ENCODE measurements at places on chromosomes 16 and 17.

GRCh38 chr16:14600164-14600563 is 29.9 kb downstream of the PARN start:
- no peak for DNase-seq

- DNase-seq: no peak
Measured at GRCh38 chr16:72837846-72838585, 209.9 kb downstream of the ZFHX3 start.

- no peak for DNase-seq
Measured at GRCh38 chr16:23081675-23082119, 67.6 kb downstream of the USP31 start.

- DNase-seq: no peak
Measured at GRCh38 chr16:25097276-25097975, 14.1 kb upstream of the LCMT1 start.

DNA sequence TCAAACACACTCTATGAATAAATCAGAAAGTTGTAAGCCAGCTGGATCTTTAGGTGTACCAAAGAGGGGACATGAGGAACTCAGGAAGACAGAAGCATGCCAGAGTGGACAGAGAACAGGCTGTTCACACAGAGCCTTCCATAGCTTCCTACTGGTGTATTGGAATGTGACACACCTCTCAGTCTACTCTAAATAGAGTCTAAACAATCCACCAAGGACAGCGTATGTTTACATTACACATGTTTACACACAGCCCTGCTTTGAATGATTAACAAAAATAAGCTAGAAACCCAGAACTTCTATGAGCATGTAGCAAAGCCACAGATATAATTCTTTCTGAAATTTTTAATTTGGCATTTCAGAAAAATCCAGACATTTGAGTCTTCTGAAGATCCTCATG is 1279.0 kb upstream of the CDH8 start:
- no peak for DNase-seq

- DNase-seq: no peak
Measured at GRCh38 chr17:20236578-20237227, 227.5 kb downstream of the SPECC1 start.

DNA sequence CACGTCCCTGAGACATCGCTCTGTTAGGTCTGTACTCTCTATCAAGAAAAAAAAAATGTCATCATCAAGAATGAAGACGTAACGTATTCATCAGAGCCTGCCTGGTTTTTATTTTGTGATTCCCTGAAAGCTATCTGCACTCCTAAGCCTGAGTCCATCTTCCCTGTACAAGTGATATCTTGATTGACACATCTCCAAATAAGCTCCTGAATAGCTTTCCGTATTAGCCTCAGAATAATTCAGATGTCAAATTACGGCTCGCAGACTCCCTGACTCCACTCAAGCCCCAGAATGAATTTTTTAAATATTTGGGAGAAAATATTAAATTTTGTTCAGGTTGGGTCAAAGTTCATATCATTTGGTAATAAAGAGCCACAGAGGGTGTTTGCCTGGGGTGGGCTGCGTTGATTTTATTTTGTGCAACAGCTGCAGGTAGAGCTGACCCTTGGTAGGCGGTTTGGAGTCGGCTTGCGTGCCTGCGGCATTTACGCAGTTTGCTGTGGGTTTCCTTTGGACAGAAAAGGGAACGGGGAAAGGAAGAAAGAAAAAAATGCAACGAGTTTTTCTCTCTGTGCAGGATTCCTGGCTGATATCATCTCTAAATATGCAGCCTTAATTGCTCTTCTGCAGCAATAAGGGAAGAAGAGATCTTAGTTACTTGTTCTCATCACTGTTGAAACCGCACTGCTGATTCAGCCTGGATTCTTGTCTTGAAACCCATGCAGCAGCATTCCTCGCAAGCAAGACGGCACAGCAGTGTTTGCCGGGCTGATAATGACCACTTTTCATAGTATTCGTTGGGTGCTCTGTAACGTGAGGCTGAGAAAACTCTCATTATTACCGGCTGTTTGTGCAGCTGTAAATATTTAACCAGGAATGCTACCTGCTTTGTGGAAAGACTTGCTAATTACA is 114.7 kb downstream of the IRX3 start:
- no peak for DNase-seq

DNA sequence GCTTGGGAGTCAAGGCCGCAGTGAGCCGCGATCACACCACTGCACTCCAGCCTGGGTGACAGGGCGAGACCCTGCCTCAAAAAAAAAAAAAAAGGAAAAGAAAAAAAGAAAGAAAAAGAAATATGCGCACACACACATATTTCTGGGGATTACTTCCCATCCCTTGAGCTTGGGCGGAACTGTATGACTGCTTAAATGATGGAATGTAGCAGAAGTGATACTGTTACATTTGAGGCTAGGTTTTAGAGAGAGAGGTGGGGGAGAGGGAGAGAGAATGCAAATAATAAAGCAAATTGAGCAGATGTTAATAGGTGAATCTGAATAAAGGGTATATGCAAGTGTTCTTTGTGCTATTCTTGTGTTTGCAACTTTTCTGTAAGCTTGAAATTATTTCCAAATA is 12.0 kb upstream of the USP32 start:
- DNase-seq: no peak

GRCh38 chr16:46972429-46973206 is 856 bp downstream of the DNAJA2 start:
- peak; percentile 82 for DNase-seq

- no peak for DNase-seq
Measured at GRCh38 chr16:23859713-23860269, 24.0 kb downstream of the PRKCB start.

GRCh38 chr17:78117027-78117981 is 11.3 kb downstream of the TMC6 start:
- no peak for DNase-seq

- DNase-seq: no peak
Measured at GRCh38 chr17:66920950-66921349, 43.6 kb upstream of the CACNG4 start.

- no peak for DNase-seq
Measured at GRCh38 chr16:52751035-52751434, 204.1 kb upstream of the TOX3 start.

DNA sequence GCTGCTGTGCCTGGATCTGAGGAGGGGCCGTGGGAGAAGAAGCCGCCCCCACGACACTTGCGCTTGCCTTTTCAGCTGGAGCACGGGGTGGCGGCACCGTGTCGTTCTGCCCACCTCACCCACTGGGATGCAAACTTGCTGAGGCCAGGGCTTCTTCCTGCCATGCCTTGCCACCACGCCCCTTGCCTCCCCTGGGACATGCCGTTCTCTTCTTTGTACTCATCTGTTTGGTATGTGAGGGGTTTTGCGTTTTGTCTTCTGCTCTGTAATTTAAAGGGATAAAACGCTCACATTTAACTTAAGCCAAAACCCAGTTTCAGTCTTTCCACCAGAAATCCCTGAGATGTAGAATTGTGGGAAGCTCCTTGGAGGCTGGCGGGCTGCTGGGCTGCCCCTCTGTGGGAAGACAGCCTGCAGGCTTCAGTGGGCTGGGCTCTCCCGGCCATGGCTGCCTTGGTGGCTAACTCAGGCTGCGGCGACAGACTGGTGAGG is 180.2 kb downstream of the RPTOR start:
- DNase-seq: no peak

GRCh38 chr16:64162613-64163375 is 959.1 kb downstream of the CDH11 start:
- DNase-seq: no peak

DNA sequence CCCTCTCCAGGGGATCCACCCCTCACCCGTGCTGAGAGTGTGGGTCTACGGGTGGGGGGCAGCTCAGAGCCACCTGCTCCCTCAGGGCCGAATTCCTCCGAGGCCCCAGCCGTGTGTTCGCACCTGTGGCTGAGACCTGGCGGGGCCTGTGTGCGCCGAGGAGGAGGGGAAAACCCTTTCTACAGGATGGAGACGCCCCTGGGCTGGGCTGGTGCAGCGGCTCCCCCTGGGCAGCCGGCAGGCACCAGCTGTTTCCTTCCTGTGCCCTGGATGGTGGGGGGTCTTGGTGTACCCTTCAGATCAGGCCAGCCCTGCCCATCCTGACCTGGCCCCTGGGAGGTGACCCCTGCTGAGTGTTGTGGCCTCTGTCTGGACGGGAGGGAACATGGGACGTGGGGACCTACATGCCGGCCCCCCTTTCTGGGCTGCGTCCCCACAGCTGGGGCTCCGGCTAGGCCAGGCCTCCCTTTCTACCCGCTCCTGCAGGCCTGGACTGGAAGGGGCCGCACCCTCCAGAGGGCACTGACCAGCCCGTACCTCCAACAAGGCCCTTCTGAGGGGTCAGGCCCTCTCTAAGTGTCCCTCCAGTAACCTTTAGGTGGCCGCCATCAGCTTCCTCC is 28.3 kb upstream of the PABPN1L start:
- no peak for DNase-seq

GRCh38 chr16:19463468-19464315 is 46.0 kb downstream of the TMC5 start:
- DNase-seq: no peak

- DNase-seq: peak; percentile 24
Measured at GRCh38 chr16:12587170-12587569, 216.5 kb downstream of the CPPED1 start.

DNA sequence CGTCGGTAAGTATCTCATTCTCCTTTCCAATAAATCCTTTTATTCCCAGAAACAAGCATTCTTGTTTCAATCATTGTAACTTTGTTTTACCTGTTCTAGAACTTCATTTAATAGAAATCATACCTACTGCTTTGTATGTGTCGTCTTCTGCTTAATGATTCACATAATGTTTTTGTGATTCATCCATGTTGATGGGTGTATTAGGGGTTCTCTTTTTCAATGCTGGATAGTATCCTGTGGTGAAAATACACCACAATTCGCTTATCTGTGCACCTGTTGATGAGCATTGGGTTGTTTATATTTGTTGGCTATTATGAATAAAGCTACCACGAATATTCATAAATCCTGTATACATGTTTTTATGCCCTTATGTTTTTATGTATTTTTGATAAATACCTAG is 703.2 kb downstream of the MAF start:
- DNase-seq: no peak

DNA sequence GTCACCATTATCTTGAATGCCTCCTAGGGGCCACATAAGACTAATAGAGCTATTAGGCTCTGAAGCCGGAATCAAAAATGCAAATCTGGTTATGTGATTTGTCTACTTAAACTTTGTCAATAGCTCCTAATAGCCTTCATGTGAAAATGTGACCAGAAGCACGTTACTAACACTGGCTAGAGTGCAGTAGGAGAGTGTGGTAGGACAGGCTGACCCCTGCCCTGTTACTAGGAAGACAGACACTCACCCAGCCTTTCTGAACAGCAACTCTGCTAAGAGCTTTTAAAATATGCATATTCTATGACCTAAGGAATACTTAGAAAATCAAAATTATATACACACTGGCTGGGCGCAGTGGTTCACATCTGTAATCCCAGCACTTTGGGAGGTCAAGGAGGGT is 26.3 kb downstream of the CENPV start:
- no peak for DNase-seq
